Dermis blood vessel endothelial cell (primary cell): ENCODE measurements at places on chromosomes 13 and 19. TPM values are rescaled to one million over a fixed set of nuclear protein-coding genes. Genes with fewer than 3 reads are reported as not detected.

ZNF208 gene
- 0.19 and 0.34 TPM in 2 replicates for total RNA-seq

GGN gene
- 0.23 and 0.34 TPM in 2 replicates for total RNA-seq

CACNG7 gene
- total RNA-seq = not detected in 2 replicates

TSKS gene
- 0.17 TPM in 1 of 2 replicates, not detected in the other for total RNA-seq

TMIGD2 gene
- total RNA-seq = not detected in 2 replicates

GPR4 gene
- 3.2 and 5.0 TPM in 2 replicates for total RNA-seq

CRLF1 gene
- not detected in 2 replicates for total RNA-seq

CNOT3 gene
- total RNA-seq = 13.3 and 28.4 TPM in 2 replicates

MKNK2 gene
- total RNA-seq = 147 and 289 TPM in 2 replicates

CNN1 gene
- 0.19 and 1.2 TPM in 2 replicates for total RNA-seq

LILRA1 gene
- total RNA-seq = not detected in 2 replicates

ZNF426 gene
- total RNA-seq = 24.2 and 24.3 TPM in 2 replicates

CCNE1 gene
- total RNA-seq = 5.3 and 8.1 TPM in 2 replicates

CD320 gene
- total RNA-seq = 38.8 and 57.5 TPM in 2 replicates

BST2 gene
- 1.8 and 6.5 TPM in 2 replicates for total RNA-seq

ZFP82 gene
- total RNA-seq = 5.2 and 5.6 TPM in 2 replicates

LHFPL6 gene
- total RNA-seq = 62.8 and 67.4 TPM in 2 replicates

PAK4 gene
- total RNA-seq = 5.8 and 17.4 TPM in 2 replicates

ICAM5 gene
- total RNA-seq = 0.09 and 0.17 TPM in 2 replicates

ZNF577 gene
- 3.0 and 4.4 TPM in 2 replicates for total RNA-seq

ANGPTL8 gene
- total RNA-seq = not detected in 2 replicates

ZNF793 gene
- 1.1 and 1.2 TPM in 2 replicates for total RNA-seq

CEACAM20 gene
- total RNA-seq = 0.05 TPM in 1 of 2 replicates, not detected in the other

CTXN1 gene
- 4.6 and 4.9 TPM in 2 replicates for total RNA-seq

ZNF677 gene
- 15.8 and 19.9 TPM in 2 replicates for total RNA-seq
